Stimulated activated CD4-positive, alpha-beta T cell treated with anti-CD3 and anti-CD28 coated beads, TNF-alpha, amount 100 ng/mL, for 4 hours (primary cell): ENCODE measurements at places on chromosomes 5 and 9.

GRCh38 chr9:37778534-37778933, 6.3 kb downstream of the EXOSC3 start:
- DNase-seq: no peak

- DNase-seq: no peak
Observed at GRCh38 chr9:120137186-120137840, 442.7 kb downstream of the CDK5RAP2 start.

DNA sequence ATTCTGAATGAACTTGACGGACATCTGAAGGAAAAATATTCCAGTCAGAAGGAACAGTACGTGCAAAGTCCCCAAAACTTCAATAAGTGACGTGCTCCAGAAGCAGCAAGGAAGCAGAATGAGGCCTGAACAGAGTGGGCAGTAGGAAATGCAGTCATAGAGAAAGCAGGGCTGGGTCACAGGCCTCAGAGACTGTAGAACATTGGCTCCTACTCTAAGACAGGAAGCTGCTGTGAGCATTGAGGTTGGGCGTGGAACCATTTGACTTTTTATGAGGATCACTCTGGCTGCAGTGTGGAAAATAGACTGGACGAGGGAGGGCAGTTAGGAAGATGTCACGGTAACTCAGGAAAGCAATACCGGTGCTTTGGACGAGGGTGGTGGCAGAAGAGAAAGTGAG, 64.0 kb downstream of the DOCK8 start:
- no peak for DNase-seq

DNA sequence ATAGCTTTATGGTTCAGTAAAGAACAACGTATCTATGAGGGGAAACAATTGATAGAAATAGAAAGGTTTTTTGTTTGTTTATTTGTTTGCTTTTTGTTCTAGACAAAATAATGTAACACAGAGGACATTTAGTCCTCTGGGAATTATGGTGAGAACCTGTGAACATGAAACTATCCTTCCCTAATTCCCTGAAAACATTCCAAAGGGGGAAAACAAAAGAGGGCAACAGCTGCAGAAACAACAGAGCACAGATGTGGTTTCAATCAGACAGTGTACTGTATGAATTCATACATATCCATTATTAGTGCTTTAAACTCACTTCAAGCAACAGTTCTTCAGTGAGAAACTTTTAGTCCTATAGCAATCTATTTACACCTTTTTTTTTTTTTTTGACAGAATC, 1489.8 kb upstream of the C9orf72 start:
- DNase-seq: no peak

DNA sequence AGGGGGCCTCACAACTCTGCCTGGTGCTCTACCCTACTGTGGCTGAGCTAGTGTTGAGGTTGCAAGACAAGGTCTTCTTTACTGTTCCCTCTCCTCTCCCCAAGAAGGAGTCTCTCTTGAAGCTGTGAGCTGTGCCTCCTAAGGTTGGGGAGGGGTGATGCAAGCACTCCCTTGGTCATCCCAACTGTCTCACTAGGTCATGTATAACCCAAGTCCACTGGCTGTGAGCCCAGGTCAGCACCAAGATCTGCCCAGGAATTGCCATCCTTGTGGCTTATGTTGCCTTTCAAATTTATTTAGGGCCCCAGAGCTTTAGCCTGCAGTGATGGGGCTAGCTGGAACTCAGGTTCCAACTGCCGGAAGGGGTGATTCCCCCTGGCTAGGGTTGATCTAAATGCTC, 10.3 kb upstream of the YTHDC2 start:
- no peak for DNase-seq

DNA sequence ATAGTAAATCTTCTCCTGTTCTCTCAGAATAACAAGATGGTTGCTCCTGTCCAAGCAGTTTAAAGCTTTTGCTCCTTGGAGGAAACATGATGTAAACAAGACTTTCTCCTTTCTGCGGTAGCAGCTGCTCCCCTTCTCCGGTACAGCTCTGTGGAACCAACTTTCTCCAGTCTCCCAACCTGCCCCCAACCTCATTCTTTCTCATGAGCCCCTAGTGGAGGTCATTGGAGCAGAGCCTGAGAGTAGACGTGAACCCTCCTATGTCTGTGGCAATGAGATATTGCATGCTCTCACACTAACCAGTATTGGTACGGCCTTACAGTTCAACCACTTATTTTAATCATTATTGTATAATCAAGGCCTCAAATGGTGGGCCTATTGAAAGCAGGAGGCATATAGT, 483.8 kb upstream of the CDH10 start:
- no peak for DNase-seq

- DNase-seq: no peak
Observed at GRCh38 chr9:110606179-110606790, 26.7 kb upstream of the SVEP1 start.

DNA sequence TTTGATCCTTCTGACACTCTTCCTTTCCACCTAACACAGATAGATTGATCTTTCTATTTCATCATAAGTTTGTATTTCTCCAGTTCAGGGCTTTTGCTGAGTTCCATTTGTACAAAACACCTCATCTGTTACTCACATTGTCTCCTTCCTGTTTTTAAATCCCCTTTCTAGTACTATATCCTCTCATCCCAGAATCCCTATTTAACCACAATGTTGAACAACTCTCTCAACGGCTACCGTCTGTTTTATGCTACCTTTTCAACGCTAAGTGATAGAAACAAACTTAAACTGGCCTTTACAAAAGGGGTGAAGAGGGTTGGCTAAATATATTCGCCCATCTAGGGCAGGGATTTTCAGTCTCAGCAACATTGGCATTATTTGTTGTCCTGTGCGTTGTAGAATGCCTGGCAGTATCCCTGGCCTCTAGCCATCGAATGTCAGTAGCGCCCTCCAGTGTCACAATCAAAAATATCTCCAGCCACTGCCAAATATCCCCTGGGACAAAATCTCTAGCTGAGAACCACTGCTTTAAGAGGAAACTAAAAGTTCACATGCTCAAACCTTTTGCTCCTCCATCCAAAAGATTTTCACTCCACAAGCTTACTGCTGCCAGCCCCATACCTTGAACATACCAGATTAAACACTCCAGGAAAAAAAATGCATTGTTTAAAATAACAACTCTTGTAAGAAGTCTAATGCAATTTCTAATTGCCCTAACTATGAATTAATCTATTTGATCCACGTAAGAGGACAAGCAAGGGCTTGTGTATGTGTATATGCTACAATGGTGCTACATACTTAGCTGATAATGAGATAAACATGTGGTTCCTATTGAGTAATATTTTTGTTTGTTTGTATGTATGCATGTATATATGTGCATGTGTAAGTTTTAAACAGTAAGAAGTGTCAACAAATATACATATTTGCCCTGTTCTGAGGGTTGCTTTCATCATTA, 344.0 kb downstream of the PTPRD start:
- DNase-seq: no peak

DNA sequence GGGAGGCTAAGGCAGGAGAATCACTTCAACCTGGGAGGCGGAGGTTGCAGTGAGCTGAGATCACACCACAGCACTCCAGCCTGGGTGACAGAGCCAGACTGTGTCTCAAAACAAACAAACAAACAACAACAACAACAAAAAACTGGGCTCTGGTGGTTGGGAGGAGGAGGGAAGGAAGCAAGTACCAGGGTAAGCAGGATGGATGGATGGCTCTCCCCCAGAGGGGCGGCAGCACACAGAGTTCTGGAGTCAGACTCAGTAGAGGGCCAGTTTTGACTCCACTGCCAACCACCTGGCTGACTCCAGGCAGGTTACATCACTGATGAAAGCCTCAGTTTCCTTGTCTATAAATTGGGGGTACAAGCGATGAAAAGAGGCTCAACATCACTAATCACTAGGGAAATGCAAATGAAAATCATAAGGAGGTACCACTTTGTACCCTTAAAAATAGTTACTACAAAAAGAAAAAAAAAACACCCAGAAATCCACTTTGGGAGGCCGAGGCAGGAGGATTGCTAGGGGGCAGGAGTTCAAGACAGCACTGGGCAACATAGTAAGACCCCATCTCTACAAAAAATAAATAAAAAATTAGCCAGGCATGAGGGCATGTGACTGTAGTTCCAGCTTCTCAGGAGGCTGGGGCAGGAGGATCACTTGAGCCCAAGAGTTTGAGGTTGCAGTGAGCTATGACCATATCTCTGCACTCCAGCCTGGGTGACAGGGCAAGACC, 3.2 kb downstream of the SLC22A4 start:
- DNase-seq: no peak

- DNase-seq: no peak
Observed at GRCh38 chr9:592733-593132, 248.8 kb upstream of the DMRT1 start.

GRCh38 chr9:97293207-97293721, 14.2 kb upstream of the CCDC180 start:
- DNase-seq: no peak

GRCh38 chr9:93533863-93534262, 42.5 kb upstream of the PHF2 start:
- no peak for DNase-seq

DNA sequence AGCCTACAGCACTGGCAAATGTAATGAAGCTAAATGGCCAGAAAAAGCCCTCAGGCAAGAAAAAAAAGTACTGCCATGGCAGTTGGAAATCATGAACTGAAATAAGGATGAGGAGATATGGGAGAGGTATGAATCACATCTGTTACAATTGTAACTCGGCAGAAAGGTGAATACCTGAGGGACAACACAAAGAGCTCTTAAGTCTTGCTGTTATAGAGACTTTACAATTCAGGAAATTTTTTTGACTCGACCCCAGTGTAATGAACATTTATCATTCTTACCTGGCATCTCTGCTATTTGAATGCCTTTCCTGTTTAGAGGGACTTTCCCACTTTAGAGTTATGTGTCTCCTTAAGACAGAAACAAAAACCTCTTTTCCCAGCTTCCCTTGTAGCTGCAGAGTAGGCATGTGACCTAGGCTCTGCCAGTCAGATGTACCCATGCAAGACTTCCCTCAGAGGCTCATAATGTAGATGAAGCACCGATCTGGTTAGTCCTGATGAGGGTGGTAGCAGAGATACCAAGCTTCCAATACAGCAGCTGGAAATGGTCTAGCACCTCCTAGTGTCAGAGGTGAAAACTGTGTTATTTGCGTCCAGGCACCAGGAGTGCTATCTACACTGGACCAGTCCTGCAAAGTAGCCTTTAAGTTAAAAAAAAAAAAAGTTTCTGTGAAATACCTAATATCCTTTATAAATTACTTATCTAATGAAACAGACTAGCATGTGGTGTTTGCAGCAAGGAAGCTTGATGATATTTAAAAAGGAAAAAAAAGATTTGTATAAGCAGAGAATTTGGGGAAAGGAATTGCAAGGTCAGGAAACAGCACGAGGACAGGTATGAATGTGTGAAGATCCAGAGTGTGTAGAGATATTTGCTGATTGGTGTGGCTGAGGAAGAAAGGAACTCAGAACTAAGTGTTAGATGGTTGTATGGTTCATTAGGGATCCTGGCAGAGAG, 146.9 kb upstream of the SLC1A3 start:
- no peak for DNase-seq

DNA sequence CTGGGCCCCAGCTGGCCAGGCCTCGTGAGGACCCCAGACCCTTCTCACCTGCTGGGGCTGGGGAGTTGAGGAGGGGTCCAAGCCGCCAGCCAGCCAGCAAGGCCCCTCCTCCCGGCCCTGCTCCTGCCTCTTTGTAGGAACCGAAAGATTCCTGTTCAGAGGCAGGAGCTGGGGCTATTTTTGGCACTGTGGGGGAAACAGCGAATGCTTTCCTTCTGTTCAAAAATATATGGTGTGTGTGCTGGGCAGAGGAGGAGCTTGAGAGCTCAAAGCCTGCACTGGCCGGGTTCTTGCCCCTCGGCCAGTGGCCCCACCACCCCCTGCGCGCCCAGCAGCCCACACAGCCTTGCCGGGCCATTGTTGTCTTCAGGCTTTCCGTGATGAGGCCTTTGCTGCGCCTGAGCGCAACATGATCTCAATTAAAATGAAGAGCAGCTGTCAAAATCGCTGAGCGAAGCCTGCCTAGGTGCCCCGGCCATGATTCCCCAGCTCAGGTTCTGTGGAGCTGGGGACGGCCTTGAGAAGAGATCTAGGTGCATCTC, 13.4 kb downstream of the NCS1 start:
- no peak for DNase-seq

- no peak for DNase-seq
Observed at GRCh38 chr5:15693933-15694332, 194.0 kb downstream of the FBXL7 start.

DNA sequence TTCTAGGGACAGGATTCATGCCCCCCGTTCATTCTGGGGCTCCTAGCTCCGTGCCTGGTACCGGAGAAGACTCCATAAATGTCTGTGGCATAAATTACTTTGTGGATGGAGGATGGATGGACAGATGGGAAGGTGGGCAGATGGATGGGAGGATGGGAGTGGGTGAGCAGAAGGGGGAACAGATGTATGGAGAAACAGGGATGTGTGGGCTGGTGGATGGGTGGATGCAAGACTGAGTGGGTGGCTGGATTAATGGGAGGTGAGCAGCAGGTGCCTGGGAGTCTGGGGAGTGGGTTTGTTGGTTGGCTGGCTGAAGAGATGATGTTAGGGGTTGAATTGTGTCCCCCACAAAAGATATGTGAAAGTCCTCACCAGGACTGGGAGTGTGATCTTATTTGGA, 43.5 kb downstream of the SARDH start:
- DNase-seq: no peak

- DNase-seq: no peak
Observed at GRCh38 chr5:116626272-116626723, 51.7 kb upstream of the SEMA6A start.

DNA sequence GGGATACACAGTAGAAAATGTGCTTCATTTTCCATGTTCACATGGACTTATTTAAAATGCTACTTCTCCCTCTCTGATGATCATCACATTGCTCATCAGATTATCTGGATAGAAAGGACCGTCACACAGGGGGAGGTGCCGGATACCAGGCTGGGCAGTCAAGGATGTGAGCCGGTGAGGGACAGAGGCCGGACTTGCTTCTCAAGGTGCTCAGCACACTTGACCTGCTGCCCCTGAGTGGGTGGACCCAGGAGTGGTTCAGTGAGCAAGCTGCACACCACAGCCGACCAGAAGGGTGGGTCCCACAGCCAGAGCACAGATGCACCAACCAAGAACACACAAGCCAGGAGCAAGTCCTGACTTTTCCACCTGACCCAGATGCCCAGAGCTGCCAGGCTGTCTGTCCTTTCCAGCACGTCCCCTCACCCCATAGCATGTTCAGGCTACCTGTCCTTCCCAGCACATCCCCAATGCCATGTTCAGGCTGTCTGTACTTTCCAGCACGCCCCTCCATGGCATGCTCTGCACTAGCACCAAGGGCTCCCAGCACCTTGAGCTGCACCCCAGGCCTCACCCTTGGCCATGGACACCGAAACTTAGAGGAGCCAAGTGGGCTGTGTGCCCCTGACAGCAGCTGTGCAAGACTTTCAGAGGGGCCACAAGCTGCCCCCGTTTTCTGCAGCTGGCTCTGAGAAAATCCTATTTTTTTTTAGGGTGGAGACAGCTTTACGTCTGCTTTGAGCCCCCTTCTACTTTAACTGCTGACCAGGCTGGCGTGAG, 77.8 kb downstream of the SECISBP2 start:
- DNase-seq: no peak

GRCh38 chr9:129889941-129890717, 54.9 kb downstream of the USP20 start:
- no peak for DNase-seq

GRCh38 chr5:11977904-11978303, 73.7 kb upstream of the CTNND2 start:
- no peak for DNase-seq
